ENCODE measurements at places on chromosomes 13 and 19.

DNA sequence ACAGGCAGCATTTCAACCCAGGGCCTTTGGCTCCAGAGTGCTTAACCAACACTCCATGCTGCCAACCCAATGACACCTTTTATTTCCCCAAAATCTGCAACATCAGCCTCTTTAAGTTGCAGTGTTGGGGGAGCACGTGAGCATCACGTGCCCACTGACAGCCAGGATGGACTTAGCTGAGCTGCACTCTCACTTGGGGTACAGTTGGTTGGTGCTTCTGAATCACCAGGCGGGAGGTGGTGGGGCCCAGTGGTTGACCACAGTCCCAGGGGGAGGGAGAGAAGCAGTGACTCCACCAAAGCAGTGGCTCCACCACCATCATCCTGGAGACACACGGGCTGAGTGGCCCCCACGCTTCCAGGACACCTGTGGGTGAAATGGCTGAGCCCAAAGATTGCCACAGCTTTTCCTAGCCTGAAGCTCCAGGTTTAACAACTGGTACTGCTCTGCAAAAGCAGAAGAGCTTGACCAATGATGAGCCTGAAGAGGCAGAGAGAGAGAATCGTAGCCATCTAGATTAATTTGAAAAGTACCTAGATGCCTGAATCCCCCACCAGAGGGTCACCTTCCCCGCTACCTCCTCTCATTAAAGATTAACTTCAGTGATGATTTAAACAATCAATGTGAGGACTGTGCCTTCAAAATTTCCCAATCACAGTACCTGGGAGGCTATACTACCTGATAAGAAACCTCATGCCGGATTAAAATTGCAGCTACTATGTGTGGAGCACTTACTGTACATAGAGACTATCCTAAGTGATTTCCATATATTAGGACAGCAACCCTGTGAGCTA is 193.8 kb downstream of the FOXO1 start:
- no peak for DNase-seq

- no peak for DNase-seq
These were observed 30.4 kb downstream of the INTS6 start for GRCh38 chr13:51422484-51422883.

DNA sequence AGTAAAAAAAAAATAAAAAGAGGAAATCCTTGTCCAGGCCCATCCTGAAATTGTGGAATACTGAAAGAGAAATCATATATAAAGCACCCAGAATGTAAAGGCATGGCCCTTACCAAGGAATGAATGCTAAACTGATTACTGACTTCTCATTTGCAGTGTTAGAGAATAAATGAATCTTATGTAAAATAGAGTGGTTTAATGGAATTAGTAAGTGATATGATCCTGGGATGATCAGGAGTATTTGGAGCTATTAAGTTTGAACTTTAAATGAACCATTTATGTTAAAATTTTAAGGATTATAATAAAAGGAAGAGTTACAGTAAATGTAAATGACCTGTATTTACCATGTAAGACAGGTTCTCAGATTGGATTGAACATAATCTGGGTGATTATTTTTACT is 75.4 kb downstream of the PDS5B start:
- no peak for DNase-seq

GRCh38 chr13:28631801-28632200 is 27.1 kb upstream of the POMP start:
- no peak for DNase-seq

DNA sequence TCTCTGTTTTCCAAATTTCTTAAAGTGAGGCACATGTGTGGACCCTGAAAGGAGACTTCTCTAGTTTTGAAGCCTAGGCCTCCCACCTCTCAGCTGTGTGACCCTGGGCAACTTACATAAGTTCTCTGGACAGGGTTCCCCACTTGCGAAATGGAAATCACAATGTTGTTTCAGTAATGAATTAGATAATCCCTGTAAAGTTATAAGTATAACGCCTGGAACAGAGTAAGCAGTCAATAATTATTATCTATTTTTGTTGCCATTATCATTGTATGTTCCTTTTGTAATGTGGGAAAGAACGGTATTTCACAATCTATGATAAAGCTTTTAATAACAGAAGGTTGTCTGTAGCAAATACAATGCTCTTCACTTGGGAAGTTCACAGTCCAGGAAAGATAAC is 437.3 kb upstream of the ZNF507 start:
- DNase-seq: no peak

DNA sequence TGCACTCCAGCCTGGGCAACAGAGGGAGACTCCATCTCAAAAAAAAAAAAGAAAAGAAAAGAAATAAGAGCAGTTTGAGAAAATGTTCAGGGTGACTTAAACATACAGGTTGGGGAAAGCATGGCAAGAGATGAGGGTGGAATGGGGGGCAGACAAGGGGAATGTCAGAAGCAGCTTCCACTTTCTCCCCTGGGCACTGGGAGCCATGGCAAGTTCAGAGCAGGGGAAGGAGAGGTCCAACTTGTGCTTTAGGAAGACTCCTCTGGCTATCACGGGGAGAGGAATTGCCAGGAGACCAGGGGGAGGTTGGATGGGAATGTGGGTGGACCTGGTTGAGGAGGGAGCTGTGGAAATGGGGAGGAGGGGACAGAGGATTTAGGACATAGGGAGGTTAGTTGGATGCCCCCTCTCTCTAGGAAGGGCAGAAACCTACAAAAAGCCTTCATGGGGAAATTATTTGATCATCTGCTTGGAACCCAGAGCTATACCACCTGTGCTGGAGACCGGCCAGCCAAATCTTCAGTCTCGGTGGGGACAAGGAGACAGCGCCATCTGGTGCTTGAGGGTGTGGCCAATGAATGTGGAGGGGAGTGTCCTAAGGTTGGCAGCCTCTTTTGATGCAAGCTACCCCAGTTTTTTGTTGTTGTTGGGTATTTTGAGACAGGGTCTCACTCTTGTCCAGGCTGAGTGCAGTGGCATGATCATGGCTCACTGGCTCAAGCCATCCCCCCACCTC is 7.3 kb upstream of the STRN4 start:
- DNase-seq: no peak

DNA sequence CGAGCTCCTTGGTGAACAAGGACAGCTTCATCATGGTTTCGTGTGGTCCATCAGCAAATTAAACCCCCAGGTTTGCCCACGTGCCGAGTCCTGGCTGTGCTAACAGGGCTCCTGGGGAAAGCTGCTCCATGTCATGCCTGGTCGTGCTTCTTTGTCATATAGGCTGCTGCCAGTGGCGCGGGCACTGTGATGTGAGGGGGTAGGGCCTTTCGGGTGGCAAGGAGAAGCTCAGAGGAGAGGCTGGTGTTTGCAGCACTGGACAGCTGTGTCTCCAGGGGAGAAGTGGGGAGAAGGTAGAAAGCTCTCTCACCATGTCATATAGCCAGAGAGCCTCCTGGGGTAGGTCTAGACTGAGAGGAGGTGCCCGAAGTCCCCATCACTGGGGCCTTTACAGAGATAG is 13.3 kb downstream of the VSTM2B start:
- DNase-seq: no peak

DNA sequence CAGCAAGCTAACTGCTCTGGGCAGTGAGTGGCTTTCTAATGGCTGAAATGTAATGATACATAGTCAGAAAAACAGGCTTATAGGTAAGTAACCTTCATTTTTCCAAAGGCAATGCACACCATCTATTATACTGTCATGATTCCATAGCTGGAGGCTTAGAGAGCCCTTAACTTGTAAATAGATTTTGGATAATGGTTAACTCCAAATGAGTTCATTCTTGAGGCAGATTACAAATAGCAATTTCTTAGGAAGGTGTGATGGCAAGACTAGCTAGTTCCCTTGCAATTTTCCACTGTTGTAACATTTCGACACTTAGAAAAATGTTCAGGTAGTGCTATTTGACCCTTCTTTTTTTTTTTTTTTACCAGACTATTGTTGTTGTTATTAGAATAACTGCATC is 789.8 kb upstream of the PCDH9 start:
- no peak for DNase-seq

- no peak for DNase-seq
These were observed at the start of gene CGB7 for GRCh38 chr19:49057636-49058234. CGB7 (minus strand) TSS chr19:49057749; CDS start chr19:49055375, 2,374 bp downstream.

GRCh38 chr19:17943274-17944221 is 10.7 kb downstream of the CCDC124 start:
- no peak for DNase-seq

GRCh38 chr13:70098669-70099068 is 9.0 kb upstream of the ATXN8OS start:
- DNase-seq: no peak

GRCh38 chr13:33722216-33722915 is 95.6 kb upstream of the RFC3 start:
- no peak for DNase-seq

GRCh38 chr19:43553656-43554055 is 20.7 kb downstream of the ZNF575 start:
- DNase-seq: no peak

DNA sequence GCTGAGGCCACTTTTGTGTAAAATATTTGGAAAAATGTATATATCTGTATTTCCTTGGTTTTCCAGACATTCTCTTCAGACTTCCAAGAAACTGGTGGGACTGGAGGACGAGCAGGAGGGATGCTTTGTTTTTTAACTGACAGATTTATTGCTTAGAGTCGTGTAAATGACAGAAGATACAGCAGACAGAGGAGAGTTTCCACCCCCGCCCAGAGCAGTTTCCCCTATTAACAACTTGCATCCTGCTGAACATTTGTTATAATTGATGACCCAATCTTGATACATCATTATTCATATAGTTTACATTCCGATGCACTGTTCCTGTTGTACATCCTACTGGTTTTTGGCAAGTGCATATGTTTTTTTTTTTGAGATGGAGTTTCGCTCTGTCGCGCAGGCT is 7.1 kb upstream of the DOCK6 start:
- peak; percentile 75 for DNase-seq

DNA sequence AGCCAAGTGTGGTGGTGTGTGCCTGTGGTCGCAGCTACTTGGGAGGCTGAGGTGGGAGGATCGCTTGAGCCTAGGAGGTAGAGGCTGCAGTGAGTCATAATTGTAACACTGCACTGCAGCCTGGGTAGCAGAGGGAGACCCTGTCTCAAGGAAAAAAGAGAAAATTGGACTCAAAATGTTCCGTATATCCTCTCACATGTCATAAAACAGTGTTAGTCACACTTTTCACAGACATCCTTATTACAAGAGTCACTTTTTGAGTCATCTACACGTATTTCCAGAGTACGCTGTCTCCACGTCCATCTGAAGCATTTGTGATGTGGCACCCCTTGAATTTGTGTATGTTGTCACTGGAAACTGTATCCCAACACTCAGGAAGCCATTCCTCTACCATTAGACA is 133.0 kb downstream of the SIPA1L3 start:
- DNase-seq: no peak

DNA sequence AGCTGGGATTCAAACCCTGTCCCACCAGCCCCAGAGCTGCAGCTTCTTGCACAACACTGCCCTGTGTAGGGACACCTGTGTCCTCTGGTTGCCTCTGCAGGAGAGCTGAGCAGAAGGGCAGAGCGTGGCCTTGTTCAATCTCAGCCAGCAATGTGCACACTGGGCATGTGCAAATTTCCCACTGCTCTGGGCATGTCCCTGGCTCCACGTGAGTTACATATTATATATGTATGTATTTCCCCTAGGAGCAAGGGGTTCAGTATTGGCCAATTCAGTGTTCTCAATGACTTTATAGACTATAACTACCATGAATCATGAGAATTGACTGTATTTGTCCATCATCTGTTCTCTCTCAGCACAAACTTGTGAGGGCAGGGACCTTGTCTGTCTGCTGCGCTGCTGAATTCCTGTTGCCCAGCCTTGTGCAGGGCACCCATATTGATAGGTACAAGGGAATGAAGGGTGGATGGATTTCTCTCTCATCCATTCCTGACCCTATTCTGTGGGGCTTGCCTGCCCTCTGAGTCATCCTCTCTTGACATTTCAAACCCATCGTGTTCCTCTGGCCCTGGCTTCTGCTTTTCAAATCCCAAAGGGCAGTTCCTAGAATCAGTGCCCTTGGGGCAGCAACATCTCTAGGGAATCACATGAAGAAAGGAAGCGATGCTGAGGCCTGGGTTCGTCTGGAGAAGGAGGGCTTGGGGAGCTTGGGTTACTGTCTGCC is 69.7 kb downstream of the ERICH6B start:
- no peak for DNase-seq

DNA sequence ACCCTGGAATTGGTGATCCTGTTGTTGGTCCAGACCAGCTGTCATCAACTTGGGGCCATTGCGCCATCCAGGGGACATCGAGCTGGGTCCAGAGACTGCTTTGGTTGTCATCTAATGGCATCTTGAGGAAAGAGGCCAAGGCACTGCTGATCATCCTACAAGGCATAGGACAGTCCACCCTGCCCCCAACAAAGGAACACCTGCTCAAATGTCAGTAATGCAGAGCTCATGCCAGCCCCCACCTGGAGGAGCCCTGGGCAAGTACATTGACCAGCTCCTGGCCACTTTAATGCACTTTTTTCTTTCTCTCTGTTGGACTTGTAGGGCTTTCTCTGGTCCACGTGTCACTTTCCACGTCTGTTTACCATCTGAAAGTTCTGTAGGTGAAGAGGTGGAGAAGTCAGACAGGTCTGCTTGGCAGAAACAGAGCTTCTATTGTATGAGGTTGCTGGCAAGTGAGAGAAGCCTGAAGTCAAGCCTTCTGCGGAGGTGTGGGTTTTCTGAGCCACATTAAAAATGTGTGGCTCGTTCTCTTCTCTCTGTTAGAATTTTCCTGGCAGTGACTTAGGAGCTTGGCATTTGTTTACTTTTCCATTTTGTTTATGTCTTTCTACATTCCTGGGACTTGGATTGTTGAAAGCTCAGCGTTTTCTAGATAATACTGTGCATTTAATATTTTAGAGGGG is 124.0 kb upstream of the RNF113B start:
- DNase-seq: no peak

GRCh38 chr13:39840201-39840600 is 184.7 kb downstream of the COG6 start:
- no peak for DNase-seq

- DNase-seq: no peak
These were observed 52.2 kb downstream of the GATAD2A start for GRCh38 chr19:19457671-19458070.

- DNase-seq: no peak
These were observed 111.0 kb downstream of the MRPL57 start for GRCh38 chr13:21287331-21287907.

- no peak for DNase-seq
These were observed 3.6 kb downstream of the CDADC1 start for GRCh38 chr13:49251326-49251725.

GRCh38 chr19:11180346-11180745 is 17.0 kb downstream of the KANK2 start:
- no peak for DNase-seq

GRCh38 chr13:111007209-111007608 is 92.3 kb upstream of the ANKRD10 start:
- no peak for DNase-seq

GRCh38 chr13:56755181-56755935 is 385.4 kb upstream of the PRR20A start:
- peak; percentile 41 for DNase-seq

DNA sequence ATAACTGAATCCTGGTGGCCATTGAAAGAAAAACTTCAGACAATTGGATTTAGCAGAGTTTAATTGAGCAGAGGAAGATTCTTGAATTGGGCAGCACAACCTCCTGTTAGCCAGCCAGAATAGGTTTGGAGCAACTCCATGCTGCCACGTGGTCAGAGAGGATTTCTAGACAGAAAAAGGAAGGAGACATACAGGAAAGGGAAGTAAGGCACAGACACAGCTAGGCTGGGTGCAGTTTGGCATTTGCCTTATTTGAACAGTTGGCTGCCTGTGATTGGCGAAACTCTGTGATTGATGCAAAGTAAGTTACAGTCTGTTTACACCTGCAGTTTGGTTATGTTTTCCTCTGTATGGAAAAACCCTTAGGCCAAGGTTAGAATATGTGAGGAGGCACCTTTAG is 85.8 kb upstream of the SPATA13 start:
- DNase-seq: no peak

- DNase-seq: no peak
These were observed 19.4 kb downstream of the DYRK1B start for GRCh38 chr19:39814595-39814994.

GRCh38 chr19:7914598-7915045 is at the start of gene TGFBR3L:
TGFBR3L (plus strand) TSS chr19:7914830.
- no peak for DNase-seq

All from glomerular endothelial cell (primary cell).